Non-pigmented ciliary epithelial cell (primary cell): ENCODE measurements at places on chromosomes 2 and 18.
A peak's percentile ranks its signal among the peaks of the same experiment; 100 is the strongest.

DNA sequence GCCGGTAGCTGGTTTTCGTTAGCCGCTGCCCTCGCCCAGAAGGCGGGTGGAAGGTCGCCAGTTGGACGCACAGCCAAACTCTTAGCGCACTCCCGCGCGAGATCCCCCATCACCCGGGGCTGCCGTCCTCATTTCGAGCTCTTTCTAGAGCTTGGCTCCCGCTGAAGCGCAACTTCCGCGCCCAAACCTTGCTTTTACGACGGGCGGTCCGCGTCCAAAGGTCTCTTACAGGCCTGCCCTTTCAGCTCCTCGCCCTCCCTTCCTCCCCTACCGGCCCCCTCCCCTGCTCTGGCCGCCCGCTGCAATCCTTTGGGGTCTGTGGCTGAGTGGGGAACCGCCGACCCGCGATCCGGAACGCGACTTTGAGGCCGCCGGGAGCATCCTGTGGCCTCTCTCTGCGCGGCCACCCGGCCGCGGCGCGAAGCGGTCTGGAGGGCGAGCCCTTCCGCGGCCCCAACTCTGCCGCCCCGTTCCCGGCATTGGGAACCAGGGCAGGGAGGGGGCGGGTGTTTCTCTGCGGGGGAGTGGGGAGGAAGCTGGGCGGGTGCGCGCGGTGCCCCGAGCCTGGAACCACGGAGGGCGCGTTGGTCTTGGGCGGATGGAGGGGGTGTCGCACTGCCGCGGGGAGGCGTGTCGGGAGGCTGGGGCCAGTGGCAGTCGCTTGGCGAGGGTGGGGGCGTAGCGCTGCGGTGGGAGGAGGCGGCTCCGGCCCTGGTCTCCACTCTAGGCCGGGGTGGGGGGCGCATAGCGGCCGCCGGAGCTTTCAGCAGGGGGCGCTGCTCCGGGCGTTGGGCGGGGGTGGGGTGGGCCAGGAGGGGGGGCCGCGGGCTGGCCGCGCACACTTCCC lies at the start of gene GDF7:
Gene GDF7 (plus strand): TSS at position 841 of the 847 bp plus-strand sequence. CDS start 96 bp downstream, outside the sequence.
- no peak for DNase-seq

DNA sequence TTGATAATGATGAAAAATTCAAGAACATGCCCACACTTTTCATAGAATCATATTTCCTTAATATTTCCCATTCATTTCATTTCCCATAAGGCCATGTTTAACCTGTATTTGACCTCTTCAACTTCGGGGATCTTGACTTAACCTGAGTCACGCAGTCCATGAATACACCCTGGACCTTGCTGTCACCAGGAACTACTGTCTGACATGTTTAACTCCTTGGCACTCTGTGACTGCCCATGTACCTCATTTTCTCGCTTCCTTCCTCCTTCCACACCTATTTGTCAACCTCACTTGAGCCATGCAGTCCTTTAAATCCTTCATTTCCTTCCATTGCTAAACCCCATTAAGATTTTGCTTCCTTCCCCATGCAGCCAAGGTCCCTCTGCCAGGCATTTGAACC lies 16.3 kb downstream of the ABCB11 start:
- no peak for DNase-seq

DNA sequence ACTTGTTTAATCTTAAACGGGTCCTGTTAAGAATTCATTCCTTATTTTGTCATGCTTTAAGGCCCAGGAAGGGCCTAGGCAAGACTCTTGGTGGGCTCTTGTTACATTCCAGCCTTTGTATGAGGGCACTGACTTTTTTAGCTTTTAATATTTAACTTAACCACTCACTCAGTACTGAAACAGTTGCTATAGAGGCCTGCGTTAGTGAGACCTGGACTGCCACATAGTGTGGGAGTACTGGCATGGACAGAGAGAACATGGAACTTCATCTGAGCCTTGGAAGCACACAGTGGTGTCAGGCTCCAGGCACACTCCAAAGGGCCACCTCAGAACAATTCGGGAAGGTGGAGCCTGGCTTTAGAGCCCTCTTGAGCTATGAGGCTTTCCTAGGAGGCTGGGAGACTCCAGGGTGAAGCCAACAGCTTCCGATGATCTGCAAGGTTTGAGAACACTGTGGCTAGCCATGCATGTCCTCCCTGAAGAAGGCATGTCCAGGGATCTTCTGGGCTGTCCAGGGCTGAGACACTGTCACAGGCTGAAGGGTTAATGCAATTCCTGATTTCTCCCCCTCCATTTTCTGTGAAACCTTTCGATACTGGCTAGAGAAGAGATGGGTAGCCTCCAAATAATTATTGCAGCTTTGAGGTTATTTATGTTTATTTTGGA lies 155.4 kb upstream of the ACAA2 start:
- DNase-seq = no peak

DNA sequence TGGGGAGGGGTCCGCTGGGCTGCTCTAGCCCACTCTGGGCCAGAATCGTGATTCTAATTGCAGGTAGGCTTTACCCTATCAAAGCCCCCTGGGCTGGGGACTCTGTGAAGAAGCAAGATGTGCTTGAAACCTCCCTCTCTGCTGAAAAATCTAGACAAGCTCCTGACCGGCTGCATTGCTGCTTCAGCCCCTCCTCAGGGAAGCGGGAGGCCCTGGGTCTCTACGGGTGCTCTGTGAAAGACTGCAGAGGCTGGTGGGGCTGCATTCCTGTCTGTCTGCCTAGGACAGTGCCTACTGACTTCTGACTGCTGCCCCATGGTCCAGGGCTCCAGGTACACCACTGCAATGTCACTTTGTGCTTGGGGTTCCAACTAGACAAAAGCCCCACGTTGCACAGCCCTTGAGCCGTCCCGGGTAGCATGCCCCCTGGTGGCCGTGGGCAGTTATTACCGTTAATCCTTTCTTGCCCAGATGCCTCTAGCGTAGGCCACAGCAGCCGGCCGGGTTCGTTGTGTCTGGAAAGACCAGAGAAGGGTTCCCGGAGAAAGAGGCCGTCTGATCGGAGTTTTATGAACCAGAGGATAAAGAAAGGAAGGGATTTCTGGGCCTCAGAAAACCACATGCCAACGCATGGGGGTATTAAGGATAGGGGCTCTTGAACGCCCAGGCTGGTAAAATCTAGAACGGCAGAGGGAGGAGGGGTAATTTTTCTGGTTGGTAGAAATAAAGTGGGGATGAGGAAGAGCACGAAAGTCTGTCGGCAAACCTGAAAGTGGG lies 15.9 kb upstream of the C1QL2 start:
- DNase-seq = no peak

- no peak for DNase-seq
Measured at GRCh38 chr18:78107363-78107762, 857.7 kb downstream of the GALR1 start.

- DNase-seq = no peak
Measured at GRCh38 chr18:74478880-74479279, 17.3 kb upstream of the CNDP2 start.

DNA sequence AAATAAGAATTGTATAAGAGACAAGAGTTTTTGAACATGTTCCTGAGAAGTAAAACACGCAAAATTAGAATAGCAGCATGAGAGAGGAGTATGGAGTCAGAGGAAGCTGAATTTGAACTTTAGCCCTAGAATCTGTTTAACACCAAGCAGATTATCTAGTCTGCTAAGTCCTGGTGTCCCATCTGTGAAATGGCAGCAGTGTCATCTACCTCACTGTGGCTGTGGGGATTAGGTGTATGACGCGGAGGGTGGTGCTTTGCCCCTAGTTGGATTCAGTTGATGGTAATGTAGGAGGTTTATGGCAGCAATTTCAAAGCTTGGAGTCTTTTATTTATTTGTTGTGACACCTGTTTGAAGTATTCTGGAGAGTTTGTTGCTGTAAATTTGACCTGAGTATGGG lies 79.2 kb downstream of the ZNF532 start:
- no peak for DNase-seq

DNA sequence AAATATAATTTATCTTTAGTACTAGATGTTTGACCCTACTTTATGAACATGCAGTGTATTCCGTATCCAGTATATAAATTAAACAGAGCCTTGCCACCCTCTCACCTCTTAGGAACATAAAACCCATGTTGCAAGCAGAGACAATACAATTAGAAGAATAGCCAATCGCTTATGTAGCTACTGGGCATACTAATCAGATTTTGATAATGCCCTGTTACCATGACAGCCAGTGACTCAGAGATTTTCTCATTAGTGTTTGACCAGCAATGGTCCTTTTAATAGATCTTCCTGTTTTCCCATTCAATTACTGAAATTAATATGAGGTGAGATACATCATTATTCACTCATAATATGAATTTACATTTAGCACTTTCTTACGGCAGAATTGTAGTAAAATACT lies 547.3 kb upstream of the VWC2L start:
- no peak for DNase-seq

- no peak for DNase-seq
Measured at GRCh38 chr2:223501641-223502040, 100.5 kb downstream of the SCG2 start.

DNA sequence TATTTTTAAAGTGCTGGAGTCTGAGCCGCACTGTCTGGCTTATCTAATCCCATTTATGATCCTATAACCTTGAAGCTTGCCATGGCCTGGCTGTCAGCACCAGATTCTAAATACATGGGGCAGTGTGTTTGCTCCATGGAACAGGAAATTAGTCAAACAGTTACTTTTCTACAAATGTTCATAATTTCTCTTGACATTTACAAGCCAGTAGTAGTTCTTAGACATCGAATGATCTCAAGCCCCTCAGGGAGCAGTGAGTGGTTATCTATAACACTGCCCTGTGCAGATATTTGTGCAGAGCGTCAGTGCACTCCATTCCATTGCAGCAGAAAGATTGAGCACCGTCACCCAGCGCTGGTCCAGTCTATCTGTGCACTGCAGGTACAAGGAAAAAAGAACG lies 205.2 kb downstream of the AGPS start:
- no peak for DNase-seq

DNA sequence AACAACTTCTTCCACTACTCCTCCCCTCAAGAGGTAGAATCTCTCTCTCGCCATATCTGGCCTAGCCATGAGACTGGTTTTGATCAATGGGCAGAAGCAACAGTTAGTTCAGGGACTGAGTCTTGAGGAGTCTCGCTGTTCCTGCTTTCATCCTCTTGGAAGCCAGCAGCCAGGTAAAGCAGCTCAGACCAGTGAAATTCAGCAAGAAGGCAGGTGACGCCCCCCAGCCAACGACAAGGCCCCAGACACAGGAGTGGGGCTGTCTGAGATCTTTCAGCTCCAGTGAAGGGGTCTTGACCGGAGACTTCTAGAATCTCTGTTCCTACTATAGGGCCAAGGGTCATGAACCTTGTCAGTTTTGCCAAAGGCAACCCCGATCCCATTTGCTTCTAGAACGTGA lies 39.7 kb upstream of the ACAA2 start:
- DNase-seq = no peak

DNA sequence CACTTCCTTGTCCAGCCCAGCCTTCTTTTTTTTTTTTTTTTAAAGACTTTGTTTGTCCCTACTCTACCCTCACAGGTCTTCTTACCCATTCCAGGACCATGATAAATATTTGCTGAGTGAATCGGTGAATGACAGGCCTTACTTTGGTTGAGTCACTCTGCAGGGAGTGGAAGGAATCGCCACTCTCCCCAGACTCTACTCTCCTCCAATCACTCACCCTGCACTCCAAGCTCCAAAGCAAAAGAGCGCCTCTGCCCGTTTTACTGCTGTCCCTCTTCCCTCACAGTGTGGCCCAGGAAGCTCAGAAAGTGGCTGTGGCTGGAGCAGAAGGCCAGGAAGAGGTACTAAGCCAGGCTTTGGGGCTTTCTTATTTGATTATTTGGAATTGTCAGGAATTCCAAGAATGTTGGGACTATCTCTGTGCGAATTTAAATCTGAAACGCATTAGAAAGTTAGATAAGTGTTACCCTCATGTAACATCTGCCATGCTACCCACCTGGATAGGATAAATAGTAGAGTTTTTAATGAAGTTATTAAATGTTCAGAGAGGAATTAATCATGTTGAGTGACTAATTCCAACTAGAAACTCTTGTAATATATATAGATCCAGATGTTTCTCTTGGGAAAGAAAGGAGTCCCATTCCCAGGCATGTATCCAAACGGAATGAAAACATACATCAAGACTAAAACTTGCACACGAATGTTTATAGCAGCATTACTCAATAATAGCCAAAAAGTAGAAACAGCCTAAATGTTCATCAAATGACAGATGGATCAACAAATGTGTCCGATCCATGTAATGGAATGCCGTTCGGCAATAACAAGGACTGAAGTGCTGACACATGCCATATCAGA lies 43.0 kb upstream of the CHMP1B start:
- no peak for DNase-seq

- DNase-seq = peak; percentile 18
Measured at GRCh38 chr2:145230546-145230945, 710.6 kb upstream of the ZEB2 start.

GRCh38 chr2:108573061-108573460 lies 38.8 kb downstream of the LIMS1 start:
- DNase-seq = no peak

GRCh38 chr2:201246280-201246679 lies 14.1 kb upstream of the CASP8 start:
- no peak for DNase-seq
